ENCODE measurements at places on chromosomes 12 and 14. TPM values are rescaled to one million over a fixed set of nuclear protein-coding genes. Genes with fewer than 3 reads are reported as not detected.

DNA sequence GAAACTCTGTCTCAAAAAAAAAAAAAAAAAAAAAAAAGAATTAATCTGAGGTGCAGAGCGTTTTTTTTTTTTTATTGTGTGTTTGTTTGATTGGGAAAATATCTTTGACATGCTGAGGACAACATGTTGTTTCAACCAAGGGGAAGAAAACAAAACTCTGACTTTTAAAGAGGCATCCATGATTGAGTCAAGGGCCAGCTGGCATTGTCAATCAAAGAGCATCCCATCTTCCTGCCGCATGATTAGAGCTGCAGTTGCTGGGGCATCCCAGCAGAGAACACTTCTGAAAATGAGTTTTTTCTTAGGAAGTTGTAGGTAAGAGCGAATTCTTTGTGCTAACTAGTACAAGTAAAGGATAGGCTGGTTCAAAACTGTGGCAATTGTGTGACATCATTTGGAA lies 200.9 kb upstream of the DAAM1 start:
- H3K36me3 ChIP-seq: no peaks in the 10 kb centered on the region
- no peaks in the 10 kb centered on the region for H3K4me1 ChIP-seq
- no peak for DNase-seq
- no peak overlapping the region for H3K27ac ChIP-seq
- H3K4me3 ChIP-seq: no peak overlapping the region

DNA sequence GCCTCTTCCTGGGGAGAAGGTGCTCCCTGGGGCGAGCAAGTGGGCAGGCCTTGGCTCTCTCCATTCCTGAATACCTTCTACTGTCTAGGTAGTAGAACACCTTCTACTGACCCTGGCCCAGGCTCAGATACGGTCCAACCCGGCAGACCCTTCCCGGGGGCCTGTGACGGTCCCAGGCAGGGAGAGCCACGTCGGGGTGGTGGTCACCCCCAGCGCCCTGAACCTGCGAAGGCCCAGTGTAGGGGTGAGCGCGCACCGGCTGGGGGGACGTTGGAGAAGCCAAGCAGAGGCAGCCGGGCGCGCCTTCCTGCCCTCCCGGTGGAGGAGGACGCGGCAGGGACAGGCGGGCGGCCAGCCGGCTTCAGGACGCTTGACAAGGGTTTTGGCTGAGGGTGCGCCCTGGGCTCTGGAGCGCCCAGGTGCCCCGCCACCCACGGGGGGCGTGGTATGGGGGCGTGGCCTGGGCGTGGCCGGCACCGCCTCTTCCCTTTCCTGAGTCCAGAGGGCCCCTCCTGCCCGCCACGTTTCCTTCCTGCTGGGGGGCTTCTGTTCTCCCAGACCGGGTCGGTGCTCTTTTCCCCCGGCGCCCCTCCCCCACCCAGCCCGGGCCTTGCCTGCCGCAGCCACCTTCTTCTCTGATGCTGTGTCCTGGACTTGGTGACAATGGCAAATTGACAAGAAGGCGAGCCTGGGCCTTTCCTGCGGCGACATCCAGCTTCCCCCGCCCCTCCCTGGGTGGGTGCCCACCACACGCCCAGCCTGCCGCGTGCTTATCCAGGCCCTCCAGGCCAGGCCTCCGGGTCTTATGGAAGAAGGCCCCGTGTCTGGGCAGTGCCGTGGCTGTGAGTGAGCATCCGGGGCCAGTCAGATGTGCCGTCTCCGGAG lies 24.5 kb upstream of the PPP1R13B start:
- H3K27me3 ChIP-seq: no peaks in the 10 kb centered on the region
- peak overlapping the region; percentile 37 for H3K4me3 ChIP-seq
- no peaks in the 10 kb centered on the region for H3K36me3 ChIP-seq
- H3K4me1 ChIP-seq: peaks cover 6% of the 10 kb centered on the region

GRCh38 chr12:101727098-101727497 lies 12.2 kb downstream of the SYCP3 start:
- H3K27ac ChIP-seq: no peak overlapping the region
- no peaks in the 10 kb centered on the region for H3K27me3 ChIP-seq
- no peaks in the 10 kb centered on the region for H3K4me1 ChIP-seq
- no peak overlapping the region for H3K4me3 ChIP-seq
- no peak for DNase-seq

DNA sequence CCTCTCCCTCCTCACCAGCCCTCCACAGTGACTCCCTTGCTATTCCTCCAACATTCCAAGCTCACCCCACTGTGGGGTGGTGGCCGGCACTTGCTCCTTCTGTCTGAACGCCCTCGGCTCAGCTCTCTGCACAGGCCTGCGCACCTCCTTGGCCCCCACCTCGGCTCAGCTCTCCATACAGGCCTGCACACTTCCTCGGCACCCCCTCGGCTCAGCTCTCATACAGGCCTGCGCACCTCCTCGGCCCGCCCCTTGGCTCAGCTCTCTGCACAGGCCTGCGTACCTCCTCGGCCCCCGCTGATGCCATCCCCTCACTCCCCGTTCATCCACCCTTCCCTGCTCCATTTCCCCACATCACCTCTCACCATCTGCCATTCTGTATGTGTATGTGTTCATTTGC lies 332.7 kb upstream of the FKBP4 start:
- no peak for DNase-seq
- no peak overlapping the region for H3K27ac ChIP-seq
- no peak overlapping the region for H3K4me3 ChIP-seq
- no peaks in the 10 kb centered on the region for H3K4me1 ChIP-seq
- no peaks in the 10 kb centered on the region for H3K36me3 ChIP-seq

Gene NKX2-1
- total RNA-seq: not detected

- no peak overlapping the region for H3K4me3 ChIP-seq
- H3K36me3 ChIP-seq: no peaks in the 10 kb centered on the region
- H3K4me1 ChIP-seq: no peaks in the 10 kb centered on the region
- no peaks in the 10 kb centered on the region for H3K27me3 ChIP-seq
Measured at GRCh38 chr14:100644383-100644782, 57.2 kb upstream of the BEGAIN start.

GRCh38 chr14:68740788-68741476 lies 51.9 kb downstream of the ZFP36L1 start:
- no peak overlapping the region for H3K4me3 ChIP-seq
- DNase-seq: no peak
- no peak overlapping the region for H3K27ac ChIP-seq
- no peaks in the 10 kb centered on the region for H3K27me3 ChIP-seq

Gene LRRC43
- not detected for total RNA-seq

DNA sequence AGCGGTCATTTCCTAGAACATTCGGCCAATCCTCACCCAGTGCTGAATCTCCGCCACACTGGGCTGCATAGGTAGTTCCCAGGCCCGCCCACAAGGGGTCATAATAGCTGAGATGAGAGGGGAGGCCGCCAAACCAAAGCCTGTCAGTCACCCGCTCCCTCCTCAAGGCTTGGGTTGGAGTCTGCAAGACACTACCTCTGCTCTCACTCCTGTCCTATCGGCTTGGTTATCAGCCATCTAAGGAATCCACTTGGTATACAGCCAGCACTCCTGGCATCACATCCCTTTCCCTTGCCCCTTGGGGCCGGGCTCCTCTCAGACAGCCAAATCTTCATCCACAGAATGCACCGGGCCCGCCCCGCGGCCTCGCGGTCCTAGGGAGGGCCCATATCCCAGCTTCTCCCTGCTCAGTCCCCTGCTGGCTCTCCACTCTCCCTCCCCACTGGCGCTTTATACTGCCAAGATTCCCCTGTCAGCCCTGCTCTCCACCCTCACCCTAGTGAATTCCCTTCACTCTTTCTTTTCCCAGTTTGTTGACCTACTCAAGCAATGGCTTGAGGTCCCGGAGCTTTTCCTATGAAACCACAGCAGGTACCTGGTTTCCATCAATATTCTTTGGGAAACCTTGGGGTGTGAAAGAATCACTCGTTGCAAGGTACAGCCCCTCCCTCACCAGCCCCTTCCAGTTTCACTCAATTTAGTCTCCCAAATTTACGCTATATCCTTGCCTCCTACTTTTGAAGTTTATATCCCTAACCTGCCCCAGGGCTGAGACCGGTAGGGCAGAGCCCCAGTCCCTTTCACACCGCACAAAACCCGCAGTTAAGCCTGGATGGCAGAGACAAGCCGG lies 1.4 kb downstream of the IFFO1 start:
- peak overlapping the region; percentile 99 for H3K27ac ChIP-seq
- peak; percentile 87 for DNase-seq
- H3K27me3 ChIP-seq: no peaks in the 10 kb centered on the region
- H3K4me1 ChIP-seq: peaks cover 66% of the 10 kb centered on the region
- H3K36me3 ChIP-seq: no peaks in the 10 kb centered on the region
- H3K4me3 ChIP-seq: peak overlapping the region; percentile 82
